Activated T-cell treated with anti-CD3 and anti-CD28 coated beads for 4 hours (primary cell): ENCODE measurements at places on chromosomes 7 and 10.
A peak's percentile ranks its signal among the peaks of the same experiment; 100 is the strongest.

- no peak for DNase-seq
These were observed 41.0 kb upstream of the SAMD8 start for GRCh38 chr10:75070476-75070875.

DNA sequence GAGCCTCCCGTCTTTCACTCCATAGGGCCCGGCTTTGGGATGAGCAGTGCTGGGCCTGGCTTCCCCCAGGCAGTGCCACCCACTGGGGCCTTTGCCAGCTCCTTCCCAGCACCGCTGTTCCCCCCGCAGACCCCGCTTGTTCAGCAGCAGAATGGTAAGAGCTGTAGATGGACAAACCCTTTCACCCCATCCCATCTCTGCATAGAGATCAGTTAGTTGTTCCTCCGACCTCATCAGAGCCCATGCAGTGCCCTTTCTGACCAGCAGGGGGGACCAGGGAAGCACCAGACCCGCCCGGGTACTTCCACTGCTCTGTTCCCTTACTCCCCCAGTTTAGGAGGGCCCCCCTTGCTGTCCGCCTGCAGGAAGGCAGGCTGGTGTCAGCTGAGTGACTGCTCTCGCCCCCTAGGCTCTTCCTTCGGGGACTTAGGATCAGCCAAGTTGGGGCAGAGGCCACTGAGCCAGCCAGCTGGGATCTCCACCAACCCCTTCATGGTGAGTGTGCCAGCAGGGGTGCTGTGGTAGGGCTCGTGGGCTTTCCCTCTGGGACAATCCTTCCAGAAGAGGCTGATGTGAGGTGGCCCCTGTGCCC lies 9.8 kb downstream of the SAP25 start:
- DNase-seq, result peak; percentile 86

DNA sequence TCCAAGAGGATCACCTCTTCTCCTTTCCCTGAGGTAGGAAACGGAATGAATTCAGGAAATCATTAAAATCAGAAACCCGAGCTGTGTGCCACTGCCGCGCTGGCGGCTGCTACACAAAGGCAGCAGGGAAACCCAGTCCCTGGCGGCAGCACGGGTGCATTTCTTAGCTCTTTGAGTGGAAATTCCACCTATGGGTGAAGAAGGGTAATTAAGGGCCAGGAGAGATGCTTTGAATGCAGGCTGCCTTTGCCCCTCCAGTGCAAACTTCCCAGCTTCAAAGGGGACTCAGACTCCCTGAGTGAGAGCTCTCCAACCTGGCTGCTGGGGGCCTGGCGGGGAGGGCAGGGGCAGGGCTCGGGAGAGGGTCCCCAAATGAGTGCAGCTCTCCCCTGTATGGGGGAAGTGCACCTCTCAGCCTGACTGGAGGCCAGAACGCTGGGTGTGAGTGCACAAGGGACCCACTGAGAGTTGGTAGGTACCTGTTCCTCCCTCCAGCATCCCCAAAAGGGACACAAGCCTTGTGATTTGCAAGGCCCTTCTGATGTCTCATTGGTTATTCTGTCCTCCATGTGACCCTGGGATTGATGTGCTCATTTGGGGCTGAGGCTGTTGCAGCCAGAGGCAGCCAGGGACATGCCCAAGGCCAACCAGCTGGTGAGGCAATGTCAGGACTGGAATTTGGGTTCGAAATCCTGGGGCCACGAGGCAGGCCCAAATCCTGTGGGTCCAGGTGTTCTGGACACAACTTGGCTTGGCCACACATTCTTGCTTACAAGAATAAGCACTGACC lies 16.3 kb upstream of the ZMIZ1 start:
- no peak for DNase-seq

GRCh38 chr7:116165717-116166116 lies 44.6 kb upstream of the TES start:
- no peak for DNase-seq

GRCh38 chr10:49615721-49616120 lies 1.9 kb downstream of the CHAT start:
- DNase-seq, result no peak

- DNase-seq, result no peak
These were observed 75.1 kb downstream of the MAD1L1 start for GRCh38 chr7:2157473-2158279.

- no peak for DNase-seq
These were observed 4.9 kb downstream of the SMARCD3 start for GRCh38 chr7:151243408-151244195.

- no peak for DNase-seq
These were observed 3.5 kb upstream of the DEPP1 start for GRCh38 chr10:44982114-44982460.

- DNase-seq, result no peak
These were observed 184.8 kb downstream of the PTPN20 start for GRCh38 chr10:47095848-47096612.

DNA sequence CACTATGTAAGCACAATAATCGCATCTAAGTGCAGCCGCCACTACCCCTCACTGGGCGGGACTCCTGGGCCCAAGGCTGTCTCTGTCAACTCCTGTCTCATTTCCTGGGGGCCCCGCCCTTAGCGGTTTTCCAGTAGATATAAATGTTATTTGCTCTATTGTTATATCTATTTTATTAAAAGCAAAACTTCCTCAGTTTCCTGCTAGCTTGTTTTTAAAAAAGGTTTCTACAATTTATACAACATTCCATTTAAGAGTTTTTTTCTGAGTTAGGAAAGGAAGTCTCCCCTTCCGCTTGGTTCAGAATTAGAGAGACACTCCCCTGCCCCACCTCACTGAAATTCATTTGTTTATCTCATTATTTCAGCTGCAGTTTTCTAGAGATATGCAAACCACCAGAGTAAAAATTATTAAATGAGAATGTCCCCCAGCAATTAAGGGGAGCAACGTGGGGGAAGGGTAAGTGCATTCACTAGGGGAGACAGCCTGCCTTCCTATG lies 82.7 kb downstream of the RAMP3 start:
- DNase-seq, result no peak

DNA sequence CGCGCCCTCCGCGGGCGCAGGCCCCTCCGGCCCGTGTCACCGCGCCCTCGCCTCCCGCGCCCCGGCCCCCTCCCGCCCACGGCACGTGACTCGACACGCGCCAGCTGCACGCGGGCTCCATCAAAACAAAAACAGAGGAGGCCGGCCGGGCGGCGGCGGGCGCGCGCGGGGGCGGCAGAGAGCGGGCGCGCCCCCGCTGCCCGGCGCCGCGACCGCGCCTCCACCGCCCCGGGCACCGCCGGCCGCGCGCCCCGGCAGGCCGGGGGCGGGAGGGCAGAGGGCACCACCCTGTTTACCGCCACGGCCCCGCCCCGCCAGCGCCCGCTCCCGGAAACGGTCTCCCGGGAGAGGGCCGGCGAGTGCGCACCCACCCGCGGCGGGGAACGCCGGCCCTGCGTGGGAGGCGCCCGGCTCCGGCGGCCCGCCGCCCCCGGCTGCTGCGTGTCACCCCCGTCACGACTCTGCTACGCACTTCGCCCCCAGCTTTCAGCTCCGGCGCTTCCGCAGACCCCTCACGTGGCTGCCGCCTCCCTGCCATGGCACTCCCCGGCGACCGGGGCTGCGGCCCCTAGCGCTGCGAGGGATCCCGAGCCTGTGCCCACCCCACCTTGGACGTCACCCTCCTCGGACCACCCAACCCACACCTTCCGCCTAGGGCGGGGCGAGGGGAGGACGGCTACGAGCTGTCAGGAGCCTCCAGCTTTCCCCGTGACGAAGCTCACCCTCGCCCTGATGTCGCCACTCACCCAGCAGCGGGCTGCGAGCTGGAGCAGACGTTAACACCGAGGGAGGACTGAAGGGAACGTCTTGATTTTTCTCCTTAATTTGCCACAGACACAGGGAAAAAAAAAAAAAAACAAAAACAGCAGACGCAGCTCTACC lies 221.6 kb upstream of the MKLN1 start:
- peak; percentile 75 for DNase-seq

- DNase-seq, result no peak
These were observed 64.7 kb downstream of the CREB3L2 start for GRCh38 chr7:137937202-137937560.

- DNase-seq, result no peak
These were observed 72.0 kb upstream of the CALCR start for GRCh38 chr7:93646538-93646937.

DNA sequence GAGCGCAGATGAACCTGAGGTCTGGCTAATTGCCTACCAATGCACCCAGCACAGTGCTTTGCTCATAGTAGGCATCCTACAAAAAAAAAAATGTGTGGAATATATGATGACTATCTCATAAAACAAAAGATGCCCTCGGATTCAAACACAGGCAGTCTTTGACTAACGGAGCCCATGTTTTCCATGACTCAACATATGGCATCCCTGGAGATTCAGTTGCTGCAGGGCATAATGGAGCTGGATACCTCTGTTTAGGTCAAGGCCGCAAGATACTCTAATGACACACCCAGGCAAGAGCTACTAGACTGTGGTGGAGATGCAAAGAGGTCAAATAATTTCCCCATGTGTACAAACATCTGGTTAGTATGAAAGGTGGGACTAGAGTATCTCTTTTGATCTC lies 16.3 kb downstream of the CUBN start:
- no peak for DNase-seq

DNA sequence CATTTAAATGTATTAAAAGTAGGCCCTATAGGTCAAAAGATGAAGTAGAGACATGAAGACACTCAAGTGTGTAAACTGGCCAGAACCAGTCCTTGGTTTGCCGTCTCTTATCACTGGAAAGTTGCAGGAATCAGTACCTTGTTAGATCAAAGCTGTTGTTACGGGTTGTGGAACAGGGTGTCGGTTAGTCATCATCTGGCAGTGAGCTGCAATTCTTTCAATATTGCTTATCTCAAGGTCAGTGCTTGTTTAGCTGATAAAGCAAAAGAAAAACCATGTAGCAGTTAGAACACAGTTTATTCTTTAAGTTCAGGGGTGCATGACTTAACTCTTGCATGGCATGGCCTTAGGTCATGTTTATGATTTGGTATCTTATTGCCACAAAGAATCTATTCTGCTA lies 10.0 kb upstream of the SLC13A1 start:
- no peak for DNase-seq

- DNase-seq, result no peak
These were observed 16.0 kb downstream of the AFAP1L2 start for GRCh38 chr10:114388275-114388674.

DNA sequence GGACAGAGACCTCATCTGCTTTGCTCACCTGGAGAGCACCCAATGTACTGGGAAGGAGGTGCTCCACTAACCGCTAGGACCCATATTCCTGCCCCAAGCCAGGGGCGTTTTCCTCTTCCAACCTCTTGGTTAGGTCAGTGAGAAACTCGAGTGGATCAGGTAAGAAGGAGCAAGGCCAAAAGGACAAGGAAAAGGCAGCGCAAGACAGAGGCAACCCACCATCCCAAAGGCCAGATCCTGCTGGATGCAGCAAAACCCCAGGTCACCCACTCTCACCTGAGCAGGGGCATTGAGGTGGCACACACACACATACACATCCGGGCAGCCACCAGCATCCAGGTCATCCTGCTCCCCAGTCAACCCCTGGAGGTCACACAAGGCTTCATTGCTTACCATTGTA lies 105.1 kb downstream of the GRID1 start:
- DNase-seq, result no peak

GRCh38 chr10:112815269-112816032 lies 134.6 kb upstream of the TCF7L2 start:
- no peak for DNase-seq

GRCh38 chr7:156021471-156021870 lies 209.2 kb upstream of the SHH start:
- no peak for DNase-seq

DNA sequence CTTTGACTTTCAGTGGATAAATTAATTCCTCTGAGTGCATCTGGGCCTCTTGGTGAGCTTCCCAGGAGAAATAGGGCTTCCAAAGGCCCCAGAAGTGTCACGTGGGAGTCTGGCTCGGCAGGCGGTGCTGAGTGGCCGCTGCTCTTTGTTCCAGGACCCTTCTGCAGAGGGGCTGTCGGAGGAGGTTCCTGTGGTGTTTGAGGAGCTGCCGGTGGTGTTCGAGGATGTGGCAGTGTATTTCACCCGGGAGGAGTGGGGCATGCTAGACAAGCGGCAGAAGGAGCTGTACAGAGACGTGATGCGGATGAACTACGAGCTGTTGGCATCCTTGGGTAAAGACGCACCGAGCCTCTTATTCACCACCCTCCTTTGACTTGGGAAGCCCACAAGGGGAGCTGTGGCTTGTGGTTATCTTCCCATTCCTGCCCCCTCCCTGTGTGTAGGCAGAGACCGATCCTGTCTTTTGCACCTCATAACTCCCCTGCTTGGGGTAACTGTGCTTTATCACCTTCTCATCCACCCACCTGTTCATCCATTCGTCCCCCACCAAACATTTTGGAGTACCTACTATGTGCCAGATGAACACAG lies 11.9 kb downstream of the ZNF862 start:
- no peak for DNase-seq

DNA sequence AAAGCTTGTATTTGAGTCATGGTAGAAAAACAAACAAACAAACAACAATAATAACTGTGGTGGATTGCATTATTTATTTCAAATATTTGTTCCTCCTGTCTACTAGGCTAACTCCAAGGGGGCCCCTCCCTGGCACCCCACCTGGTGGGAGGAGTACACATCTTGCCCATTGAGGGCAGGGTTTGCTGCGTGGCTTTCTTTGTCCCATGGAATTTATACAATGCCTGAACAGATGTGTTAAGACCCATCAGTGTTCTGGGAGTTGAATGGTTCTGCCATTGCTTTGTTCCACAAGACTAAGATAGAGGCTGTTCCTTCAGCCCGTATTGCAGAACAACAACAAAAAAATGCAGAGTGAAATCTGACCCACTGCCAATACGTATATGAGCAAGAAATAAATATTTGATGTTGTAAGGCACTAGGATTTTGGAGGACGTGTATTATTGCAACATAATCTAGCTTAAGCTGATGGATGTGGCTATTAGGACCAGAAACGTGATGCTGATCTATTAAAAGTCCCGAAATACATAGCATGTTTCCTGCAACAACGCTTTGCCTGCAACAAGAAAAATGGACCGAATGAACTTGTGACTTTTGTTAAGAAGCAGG lies 119.1 kb upstream of the JCAD start:
- DNase-seq, result no peak

DNA sequence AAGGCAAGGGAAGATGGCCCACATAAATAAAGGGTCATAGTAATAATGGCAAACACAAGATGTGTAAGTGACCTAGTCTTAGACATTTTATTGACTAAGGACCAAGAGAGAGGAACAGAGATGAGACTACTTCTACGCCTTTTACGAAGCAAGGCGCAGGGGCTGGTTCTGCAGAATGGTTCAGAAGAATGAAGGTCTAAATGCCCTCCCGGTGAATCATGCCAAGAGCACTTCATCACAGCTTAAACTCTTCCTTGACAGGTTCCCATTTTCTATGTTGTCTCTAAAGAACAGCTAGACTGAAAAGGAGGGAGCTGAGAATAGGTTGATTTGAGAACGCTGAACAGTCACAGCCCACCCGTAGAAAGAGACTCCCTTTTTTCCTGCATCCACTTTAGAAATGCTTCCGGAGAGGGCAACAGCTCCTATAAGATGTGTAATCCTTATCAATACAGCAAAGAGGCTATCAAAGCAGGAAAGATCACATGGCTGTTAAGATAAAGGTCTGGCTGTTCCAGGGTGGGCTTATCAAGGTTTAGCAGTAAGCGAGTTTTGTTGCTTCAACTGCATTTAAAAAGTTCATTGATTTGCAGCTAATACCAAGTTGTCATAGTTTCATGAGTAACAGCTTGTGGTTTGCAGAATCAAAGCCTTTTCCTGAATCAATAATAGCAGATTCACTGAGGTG lies 93.4 kb upstream of the AUTS2 start:
- DNase-seq, result no peak

- DNase-seq, result no peak
These were observed 21.3 kb downstream of the ECHDC3 start for GRCh38 chr10:11763501-11763861.

GRCh38 chr10:79583488-79584024 lies 23.3 kb upstream of the SFTPA2 start:
- DNase-seq, result no peak

- no peak for DNase-seq
These were observed 152.5 kb downstream of the CREB5 start for GRCh38 chr7:28564755-28565374.
